ENCODE measurements at places on chromosomes 6 and 20.

- no peak for DNase-seq
These were observed 16.3 kb downstream of the SAMD3 start for GRCh38 chr6:130206479-130206878.

DNA sequence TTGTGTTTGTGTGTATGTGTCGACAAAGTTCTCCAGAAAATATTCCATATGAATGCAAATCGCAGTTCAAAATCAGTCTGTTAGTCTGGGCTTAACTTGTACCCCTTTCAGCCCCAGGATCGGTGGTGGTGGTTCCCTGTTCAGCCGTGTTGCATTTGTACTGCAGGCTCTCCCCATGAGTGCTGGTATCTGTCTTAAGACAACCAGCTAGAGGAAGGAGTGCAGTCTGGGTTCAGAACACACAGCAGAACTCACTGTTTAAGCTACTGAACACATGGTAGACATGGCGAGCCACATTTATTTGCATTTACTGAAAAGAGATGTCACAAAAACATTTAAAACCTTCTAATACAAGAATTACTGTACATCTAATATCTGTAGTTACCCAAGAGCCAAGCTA lies 192.1 kb downstream of the ARID1B start:
- DNase-seq: no peak

DNA sequence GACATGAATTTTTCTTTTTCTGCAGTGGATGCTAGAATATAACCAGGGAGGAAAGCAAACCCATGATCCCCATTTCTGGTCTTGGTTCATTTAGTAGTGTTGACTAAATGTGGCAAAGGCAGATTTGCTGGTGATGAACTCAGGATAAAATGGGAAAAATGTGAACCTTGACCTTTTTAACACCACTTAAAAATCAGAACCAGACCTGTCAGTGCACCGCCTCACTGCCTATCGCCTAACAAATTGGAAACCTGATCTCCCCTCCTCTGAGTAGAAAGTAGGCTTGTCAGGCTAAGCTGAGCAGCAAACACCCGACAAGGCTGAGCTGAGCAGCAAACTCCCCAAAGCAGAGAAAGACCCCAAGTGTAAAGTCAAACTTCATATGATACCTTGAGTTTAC lies 254.8 kb downstream of the FOXC1 start:
- no peak for DNase-seq

- no peak for DNase-seq
These were observed 131.7 kb downstream of the DNAH8 start for GRCh38 chr6:38846844-38847243.

- DNase-seq: no peak
These were observed 132.4 kb downstream of the MACROD2 start for GRCh38 chr20:14127514-14128223.

GRCh38 chr20:60057123-60057865 lies 99.1 kb downstream of the CDH26 start:
- peak; percentile 63 for DNase-seq

GRCh38 chr6:163395122-163395830 lies 19.2 kb upstream of the QKI start:
- DNase-seq: no peak

- no peak for DNase-seq
These were observed 38.7 kb downstream of the IGF2R start for GRCh38 chr6:160007611-160008010.

GRCh38 chr20:4956200-4956810 lies 45.0 kb downstream of the SLC23A2 start:
- no peak for DNase-seq

DNA sequence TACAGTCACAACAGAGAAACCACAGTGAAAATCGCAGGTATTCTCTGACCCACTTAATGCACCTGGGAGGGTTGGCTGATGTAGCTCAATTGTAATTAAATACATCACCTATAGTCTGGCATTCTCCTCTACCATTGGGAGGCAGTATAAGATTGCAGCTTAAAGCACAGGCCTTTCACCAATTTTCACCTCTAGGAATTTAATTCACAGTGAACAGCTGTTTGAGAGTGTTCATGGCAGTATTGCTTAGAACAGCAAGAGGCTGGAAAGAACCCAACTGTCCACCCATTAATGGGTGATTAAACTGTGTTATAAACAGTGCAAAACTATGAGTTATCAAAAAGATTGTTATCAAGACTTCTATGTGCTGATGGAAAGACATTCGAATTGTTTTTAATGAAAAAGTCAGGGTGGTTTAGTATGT lies 2.0 kb downstream of the EDEM2 start:
- no peak for DNase-seq
